ENCODE measurements at places on chromosomes 7 and 10.

GRCh38 chr7:87671-88070 lies 104.7 kb upstream of the FAM20C start:
- DNase-seq, result no peak

DNA sequence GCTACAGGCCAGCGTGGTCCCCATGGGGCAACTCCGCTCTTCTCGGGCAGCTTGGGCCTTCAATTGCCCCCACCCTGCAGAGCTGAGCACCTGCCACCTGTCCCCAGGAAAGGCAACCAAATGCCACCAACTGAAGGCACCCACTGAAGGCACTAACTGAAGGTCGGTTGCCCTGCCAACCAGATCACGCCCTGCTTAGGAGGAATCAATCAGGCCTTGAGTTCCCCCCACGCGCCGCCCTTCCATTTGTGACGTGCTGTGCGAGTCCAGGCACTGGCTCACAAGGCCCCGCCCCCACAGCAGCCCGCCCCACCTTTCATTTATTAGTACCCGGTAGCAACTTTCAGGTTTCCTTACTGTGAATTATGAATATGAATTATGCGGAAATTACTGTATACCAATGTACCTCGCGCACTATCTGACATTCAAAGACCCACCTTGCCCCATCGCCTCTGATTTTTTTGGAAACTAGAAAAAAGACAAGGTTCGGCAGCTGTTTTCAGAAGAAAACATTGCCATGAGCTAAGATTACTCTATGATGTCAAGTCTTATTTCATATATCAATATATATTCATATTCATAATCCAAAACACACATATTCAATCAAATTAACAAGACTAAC lies 83.6 kb upstream of the ABI1 start:
- DNase-seq, result no peak

GRCh38 chr10:51896849-51897248 lies 197.5 kb upstream of the CSTF2T start:
- no peak for DNase-seq

DNA sequence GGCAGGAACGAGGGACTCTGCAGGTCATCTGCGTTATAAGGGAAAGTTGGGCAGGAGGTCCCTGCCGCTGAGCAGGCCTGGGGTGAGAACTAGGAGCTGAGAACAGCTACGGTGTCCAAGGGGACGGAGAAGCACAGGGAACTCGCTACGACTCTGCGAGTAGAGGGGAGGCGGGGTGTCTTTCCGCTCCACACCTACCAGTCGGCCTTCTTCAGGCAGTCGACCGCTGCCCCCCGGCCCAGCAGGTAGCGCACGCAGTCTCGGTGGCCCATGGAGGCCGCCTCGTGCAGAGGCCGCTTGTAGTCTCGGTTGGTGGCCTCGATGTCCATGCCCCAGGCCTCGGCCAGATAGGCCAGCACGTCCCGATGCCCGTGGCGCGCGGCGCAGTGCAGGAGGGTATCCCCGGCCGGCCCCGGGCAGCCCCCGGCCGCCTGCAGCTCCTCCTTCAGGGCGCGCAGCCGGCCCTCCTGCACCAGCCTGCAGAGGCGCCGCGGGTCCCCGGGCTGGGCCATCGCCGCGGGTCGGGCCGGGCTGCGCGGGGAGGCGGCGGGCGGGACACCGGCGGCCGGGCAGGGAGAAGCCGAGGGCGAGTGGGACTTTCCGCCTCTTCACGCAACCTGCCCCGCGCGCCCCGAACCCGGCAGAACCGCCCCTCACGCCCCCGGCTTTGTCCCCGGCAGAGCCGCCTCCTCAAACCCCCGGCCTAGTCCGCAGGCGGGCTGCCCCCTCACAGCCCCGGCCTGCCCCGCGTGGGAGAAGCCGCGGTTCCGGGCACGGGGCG lies 660 bp downstream of the ANKRD16 start:
- DNase-seq, result no peak

DNA sequence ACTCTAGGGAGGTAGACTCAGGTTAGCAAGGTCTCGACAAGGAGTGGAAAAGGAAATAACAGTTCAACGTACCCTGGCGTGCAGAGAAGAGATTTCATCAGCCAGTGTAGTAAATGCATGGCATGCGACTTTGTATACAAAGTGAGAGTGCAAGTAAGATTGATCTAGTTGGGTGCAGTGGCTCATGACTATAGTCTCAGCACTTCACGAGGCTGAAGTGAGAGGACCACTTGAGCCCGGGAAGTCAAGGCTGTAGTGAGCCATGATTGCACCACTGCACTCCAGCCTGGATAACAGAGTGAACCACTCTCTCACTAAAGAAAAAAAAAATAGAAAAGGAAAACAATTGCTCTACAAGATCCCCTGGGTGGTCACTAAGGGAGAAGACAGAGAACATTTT lies 528.6 kb downstream of the SORCS1 start:
- no peak for DNase-seq

- no peak for DNase-seq
Observed at GRCh38 chr10:88952647-88953111, at the start of gene ACTA2. Gene ACTA2 (minus strand): TSS chr10:88952773. CDS start chr10:88948930, 3,843 bp downstream.

All from stimulated activated CD8-positive, alpha-beta memory T cell treated with anti-CD3 and anti-CD28 coated beads, Interleukin-4, amount 100 ng/mL, for 1 hour (primary cell).